ENCODE measurements at places on chromosomes 2 and 18.

DNA sequence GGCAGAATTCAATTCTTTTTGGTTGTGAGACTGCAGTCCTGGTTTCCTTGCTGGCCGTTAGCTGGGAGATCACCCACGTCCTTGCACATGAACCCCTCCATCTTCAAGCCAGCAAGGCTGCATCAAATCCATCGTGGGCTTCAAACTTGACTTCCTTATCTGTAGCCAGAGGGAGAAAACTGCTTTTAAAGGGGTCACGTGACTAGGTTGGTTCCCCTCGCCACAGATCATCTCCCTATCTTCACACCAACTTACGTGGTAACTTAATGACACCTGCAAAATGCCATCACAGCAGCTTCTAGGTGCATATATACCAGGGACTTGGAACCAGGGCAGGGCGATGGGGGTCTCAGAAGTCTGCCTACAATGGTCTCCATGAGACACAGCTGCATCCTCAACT lies 169.5 kb downstream of the MTCL1 start:
- DNase-seq: no peak

- no peak for DNase-seq
Observed at GRCh38 chr2:119682578-119682977, 3.6 kb downstream of the TMEM177 start.

DNA sequence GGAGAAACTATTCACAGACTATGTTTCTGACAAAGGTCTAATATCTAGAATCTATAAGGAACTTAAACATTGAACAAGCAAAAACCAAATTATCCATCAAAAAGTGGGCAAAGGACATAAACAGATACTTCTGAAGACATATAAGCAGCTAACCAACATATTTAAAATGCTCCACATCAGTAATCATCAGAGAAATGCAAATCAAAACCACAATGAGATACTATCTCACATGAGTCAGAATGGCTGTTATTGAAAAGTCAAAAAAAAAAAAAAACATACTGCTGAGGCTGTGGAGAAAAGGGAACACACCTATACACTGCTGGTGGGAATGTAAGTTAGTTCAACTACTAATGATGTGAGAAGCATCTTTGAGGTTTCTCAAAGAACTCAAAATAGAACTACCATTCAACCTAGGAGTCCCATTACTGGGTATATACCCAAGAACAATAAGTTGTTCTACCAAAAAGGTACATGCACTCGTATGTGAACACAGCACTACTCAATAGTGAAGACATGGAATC lies 220.4 kb upstream of the TFPI start:
- no peak for DNase-seq

DNA sequence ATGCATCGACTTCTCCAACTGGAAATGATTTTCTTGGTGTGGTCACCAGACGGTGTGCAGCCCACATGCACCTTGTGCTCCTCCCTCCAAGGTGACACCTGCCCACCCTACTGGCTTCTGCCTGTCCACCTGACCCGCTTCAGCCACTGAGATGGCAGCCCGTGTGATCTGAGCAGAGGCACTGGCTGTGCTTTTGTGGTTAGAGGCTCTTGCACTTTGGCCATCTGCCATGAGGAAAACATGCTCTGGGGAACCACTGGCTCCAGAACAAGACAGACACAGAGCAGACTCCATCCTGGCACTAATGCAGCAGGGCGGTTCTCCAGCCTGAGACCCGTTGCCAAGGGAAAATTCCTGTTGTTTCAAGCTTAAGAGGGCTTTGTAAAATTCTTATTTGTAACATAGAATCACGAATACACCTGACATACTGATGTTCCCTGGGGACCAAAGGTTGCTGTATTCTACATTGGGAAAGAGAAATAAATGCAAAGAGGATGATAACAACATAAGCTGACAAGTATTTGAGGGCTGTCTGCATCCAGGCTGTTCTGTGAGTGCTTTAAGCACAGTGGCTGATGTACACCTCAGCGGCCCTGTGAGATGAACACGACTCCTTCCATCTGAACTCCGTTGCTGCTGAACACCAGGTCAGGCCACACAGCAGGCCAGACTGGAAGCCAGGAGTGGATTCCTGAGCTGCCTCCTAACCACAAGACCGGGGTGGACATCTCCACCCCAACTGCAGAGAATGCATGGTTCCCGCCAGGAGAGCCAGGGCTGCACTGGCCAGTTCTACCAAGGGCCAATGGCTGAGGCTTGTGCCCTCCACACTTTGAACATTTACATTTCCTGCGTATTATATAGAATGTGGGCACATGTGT lies 820.4 kb downstream of the GALR1 start:
- DNase-seq: peak; percentile 73

GRCh38 chr2:70902579-70902978 lies 33.1 kb upstream of the ATP6V1B1 start:
- DNase-seq: no peak

DNA sequence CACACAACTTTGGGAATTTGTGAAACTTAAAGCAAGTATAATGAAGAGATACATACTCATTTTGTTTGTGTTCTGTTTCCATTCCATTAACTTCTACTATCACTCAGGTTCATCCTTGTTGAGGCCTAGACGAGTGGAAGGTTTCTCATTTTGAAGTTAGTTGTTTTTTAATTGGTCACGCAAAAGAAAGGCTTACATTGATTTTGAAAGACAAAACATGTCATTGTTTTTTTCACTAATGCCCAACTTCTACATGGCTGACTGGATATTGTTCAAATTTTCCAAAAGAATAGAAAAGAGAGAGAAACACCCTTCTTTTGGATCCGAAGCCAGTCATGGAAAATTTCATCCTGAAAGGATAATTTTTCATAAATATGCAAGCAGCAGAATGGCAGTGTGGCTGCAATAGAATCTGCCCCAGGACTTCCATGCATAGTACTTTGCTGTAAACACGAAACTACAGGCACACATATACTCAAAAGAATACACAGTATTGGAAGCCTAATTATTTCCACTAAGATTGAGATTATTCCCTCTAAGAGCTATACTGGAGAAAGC lies 27.4 kb downstream of the PRKCE start:
- no peak for DNase-seq

GRCh38 chr2:132477962-132478361 lies 61.4 kb downstream of the GPR39 start:
- DNase-seq: no peak

Measured in NCI-H2029 (cell line).